Hindlimb muscle (tissue), 1 donor: ENCODE measurements at places on chromosomes 12 and 14. TPM values are rescaled to one million over a fixed set of nuclear protein-coding genes. Genes with fewer than 3 reads are reported as not detected.

- DNase-seq = no peak
These were observed 35.3 kb downstream of the CFAP251 start for GRCh38 chr12:121953695-121954094.

Gene ASIC1
- polyA plus RNA-seq = 9.5 TPM

- no peak for DNase-seq
These were observed 108.0 kb downstream of the LIN7A start for GRCh38 chr12:80829767-80830166.

Gene GZMB
- polyA plus RNA-seq = not detected

Gene SLC17A8
- 0.19 TPM for polyA plus RNA-seq

GRCh38 chr12:121535150-121536053 is 45.4 kb downstream of the KDM2B start:
- no peak for DNase-seq

- DNase-seq = no peak
These were observed 22.6 kb upstream of the BMP4 start for GRCh38 chr14:53979113-53979681.
